ENCODE measurements at places on chromosomes 5 and 9.

- DNase-seq: no peak
Measured at GRCh38 chr9:22522206-22522740, 75.6 kb downstream of the DMRTA1 start.

- peak; percentile 36 for DNase-seq
Measured at GRCh38 chr9:95506428-95506677, 10.4 kb downstream of the PTCH1 start.

DNA sequence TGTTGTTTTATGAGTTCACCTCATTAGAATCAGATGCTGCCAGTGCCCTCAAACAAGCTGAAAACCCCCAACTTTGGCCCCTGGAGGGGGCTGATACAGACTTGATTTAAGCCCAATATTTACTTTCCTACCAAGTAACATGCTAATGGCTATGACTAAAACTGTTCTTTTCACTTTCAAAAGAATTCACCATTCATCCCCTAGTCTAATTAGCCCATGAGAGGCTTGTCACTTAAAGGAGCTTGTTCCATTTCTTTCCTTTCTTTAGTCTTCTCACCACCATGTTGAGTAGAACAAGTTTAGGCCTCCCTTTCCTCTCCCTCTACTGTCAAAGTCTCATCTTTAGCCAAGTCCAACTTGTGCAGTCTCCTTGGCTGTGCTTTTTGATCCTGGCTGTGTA is 50.4 kb downstream of the EPB41L4B start:
- DNase-seq: no peak

DNA sequence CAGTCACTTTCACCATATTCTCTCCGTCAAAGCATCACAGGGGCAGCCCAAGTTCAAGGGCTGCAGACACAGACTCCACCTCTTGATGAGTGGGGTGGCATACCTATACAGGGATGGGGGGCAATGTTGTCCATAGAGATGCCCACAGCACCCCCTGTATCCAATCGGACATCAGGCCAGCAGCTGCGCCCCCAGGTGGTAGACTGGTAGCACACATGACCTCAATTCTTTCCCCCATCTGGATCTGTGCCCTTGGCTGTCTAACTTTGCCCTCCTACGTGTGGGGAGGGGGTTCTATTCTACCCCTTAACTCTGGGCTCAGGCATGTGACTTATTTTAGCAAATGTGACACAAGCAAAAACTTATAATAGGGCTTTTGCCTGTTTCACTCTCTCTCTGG is 84.0 kb upstream of the SLC25A48 start:
- DNase-seq: no peak

GRCh38 chr9:107755246-107755645 is 265.7 kb upstream of the KLF4 start:
- DNase-seq: no peak

DNA sequence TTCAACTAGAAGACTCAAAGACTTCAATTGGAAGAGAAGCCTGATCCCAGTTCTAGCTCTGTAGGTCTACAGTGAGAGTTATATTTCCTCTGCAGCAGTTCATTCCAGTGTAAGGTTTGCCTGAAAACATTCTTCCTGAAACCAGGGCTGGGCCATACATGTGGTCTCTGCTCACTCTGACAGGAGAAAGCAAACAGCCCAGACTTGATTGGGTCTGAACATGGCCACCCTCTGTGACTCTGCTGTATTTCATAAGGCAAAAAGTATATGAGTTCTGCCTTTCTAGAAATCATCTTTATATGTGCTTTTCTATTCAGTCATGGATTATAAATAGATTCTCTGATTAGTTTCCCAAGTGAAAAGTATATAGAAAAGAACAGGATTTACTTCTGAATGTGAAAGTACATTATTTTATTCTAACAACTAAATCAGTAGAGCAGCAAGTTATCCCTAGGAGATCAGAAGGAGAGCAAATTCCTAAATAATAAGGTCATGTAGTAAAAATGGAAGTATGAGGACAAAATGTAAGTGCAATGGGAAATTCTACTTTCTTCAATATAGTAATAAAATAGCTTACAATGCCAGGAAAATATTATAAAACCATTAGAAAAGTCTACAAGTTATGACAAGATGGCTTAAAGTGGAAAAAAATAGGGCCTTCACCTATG is 144.3 kb downstream of the EFNA5 start:
- no peak for DNase-seq

GRCh38 chr9:114558027-114558675 is 29.4 kb upstream of the ATP6V1G1 start:
- no peak for DNase-seq

- DNase-seq: no peak
Measured at GRCh38 chr5:76455531-76456133, 52.5 kb downstream of the IQGAP2 start.

GRCh38 chr5:2532809-2533208 is 218.7 kb downstream of the IRX2 start:
- no peak for DNase-seq

- DNase-seq: peak; percentile 46
Measured at GRCh38 chr5:157571357-157571827, 4.2 kb downstream of the ADAM19 start.

GRCh38 chr9:130665431-130666392 is 1.3 kb downstream of the PRDM12 start:
- DNase-seq: peak; percentile 40

DNA sequence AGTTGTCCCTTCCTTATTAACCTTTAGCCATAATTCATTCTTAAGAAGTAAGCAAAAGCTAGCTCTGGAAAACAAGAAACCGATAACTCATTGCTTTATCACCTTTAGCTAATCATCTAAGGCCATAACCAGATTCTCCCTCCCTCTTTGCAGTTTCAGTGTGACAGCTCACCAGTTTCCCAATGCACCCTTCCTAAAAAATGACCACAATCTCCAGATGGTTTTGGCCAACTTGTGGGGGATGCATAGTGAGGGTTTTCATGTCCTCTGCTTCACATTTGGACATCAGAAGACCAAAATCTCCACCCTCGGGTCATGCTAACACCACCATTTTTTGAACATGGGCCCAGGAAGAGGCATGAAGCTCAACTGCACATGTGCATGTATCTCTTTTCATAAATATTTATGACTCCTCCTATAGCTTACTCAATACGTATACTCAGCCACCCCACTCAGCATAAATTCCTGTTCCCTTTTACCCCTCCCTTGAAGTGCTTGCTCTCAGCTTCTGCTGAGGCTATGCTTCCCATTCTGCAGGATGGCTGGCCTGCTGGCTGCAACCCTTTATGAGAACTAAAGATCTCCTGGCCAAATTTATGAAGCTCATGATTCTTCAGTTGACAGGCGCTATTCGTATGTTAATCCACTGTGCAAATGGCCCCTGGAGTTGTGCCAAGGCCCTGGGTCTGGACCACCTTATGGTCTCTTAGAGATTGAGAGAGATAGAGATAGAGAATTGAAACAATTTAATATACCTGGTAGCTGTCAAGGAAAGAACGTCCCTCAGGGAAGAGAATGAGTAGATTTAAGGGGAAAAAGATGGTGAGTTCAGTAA is 14.8 kb downstream of the PPP3R2 start:
- no peak for DNase-seq

DNA sequence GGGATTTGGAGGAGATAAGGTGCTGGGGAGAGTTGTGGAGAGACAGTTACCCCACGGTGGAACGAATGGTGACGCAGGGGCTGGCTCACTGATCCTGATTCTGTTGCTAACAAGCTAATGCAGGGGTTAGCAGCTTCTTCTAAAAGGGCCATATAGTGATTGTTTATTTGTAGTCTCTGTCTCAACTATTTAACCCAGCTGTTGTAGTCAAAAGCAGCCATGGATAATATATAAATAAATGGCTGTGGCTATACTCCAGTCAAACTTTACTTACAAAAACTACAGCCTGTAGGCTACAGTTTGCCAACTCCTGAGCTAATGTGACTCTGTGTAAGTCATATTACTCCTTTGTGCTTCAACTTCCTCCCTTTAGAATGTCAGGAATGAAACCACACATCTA is 21.8 kb downstream of the STOM start:
- DNase-seq: no peak

DNA sequence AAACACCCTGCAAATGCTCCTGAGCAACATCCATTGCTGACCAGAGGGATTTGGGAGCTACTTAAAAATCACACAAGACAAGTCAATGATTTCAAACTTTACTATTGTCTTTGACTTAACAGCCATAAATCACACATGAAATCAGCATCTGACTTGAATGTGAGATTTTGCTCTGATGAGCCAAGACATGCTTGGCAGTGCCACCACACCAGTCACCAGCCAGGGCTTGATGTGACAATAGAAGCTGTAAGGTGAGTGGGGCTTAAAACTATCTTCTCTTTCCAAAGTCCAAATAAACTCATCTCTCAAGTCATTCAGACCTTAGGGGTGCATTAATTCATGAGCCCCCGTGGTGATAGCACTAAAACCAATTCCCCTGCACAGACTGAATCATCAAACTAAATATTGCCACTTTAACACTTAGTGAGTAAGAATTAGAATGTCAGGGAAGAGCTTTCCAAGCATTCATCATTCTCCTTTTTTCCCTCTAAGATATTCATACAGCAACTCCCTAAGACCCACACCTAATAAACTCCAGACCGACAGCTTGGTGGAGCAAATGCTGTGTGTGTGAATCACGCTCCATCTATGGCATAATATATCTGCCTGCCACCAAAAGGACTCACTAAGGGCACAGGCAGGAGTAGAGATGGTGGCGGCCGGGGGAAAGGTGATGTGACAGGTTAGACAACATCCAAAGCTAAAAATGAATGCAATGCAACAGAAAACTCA is 119.4 kb downstream of the SPOCK1 start:
- DNase-seq: no peak

- DNase-seq: no peak
Measured at GRCh38 chr9:130866474-130866965, 30.1 kb downstream of the QRFP start.

GRCh38 chr5:170541146-170541769 is 37.4 kb downstream of the KCNIP1 start:
- DNase-seq: no peak

DNA sequence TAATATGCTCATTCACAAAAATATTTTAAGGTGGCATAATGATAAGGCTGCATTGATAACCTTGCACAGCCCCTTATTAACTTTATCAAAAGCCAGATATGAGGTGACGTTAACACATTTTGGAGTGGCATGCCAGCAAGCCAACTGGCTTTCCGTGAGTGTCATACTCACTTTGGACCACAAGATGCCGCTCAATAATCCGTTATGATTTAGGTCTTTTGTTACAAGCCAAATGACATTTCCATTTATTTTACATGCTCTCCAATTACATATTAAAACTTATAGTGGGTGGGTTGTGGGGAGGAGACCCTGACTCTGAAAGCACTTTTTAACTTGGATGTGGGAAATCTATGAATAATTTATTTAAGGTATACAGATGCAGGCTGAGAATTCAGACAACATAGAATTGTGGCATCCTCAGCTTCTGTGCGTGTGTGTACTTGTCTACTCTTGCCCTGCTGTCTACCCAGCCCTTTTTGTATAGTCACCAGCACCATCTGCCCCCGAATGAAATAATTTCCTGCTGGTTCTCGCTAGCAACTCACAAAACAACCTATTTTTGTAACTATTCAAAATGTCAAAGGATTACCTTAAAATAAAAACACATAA is 305.1 kb downstream of the PSAT1 start:
- DNase-seq: no peak

- DNase-seq: no peak
Measured at GRCh38 chr9:135815830-135816650, 91.3 kb downstream of the CAMSAP1 start.

DNA sequence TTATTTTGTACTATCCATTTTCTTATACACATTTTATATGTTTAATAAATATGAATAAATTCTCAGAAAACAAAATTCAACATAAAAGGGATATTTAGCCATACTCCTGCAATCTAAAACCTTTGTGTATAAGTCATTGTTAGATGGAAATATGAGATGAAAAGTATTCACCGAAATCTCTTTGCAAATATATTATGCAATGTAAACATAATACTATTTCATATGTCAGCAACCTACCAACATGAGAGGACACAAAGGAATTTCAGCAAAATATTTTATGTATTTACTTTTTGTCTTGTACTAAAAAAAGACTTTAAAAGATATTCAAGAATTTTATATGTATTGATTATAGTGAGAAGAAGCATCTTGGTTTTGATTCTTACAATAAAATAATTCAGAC is 1623.4 kb downstream of the EFNA5 start:
- DNase-seq: no peak

GRCh38 chr5:1520791-1521453 is 2.8 kb downstream of the LPCAT1 start:
- no peak for DNase-seq

DNA sequence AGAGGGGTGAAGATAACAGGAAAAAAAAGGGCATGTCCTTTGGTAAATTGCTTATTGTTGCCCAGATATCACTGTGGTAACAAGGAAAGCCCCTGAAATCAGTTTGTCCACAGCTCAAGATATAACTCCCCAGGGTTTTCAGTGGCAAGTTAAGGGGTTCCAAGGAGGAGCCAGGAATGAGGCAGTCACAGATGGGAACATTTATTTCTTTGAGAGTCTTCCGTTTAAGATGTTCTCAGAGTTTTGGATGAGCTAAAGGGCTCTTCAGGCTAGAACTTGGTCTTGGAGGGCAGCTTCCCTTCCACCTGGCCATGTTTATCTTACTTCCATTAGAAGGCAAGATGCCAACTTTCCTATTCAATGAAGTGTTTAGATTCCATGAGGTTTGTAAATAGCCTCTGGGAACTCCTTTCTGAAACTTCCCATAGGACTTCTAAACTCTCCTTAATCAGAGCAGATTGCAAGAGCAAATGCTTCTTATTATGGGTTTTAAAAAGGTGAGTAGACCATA is 277.6 kb upstream of the TNC start:
- no peak for DNase-seq

DNA sequence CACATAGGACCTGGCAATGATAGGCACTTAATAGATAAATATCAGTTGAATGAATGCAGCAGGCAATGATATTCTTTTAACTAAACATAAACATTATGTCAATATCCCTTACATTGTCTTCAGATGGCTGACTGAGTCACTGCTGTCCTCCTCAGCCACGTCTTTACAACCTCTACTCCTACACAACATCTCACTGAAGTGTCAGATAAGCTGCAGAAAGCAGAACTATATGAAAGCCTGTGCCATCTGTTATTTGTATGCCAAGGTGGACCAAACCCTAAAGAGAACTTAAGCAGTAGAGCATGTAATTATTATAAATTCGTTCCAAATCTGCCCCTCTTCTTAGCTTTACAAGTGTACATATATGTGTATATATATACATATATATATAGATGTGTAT is 271.2 kb downstream of the RASEF start:
- DNase-seq: no peak

DNA sequence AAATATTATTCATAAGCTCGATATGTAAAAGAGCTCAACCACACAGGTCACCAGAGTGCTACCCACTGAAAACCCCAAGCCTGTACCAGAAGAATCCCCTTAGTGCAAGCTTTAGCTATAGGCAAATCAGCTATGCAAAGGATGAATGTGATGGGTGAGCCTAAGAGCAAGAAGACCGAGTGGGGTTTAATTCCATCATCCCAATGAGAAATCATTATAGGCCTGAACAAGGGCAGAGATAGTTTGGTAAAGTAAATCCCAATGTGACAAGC is 21.8 kb downstream of the ELOVL7 start:
- no peak for DNase-seq

GRCh38 chr9:123761905-123762605 is 167.9 kb downstream of the DENND1A start:
- no peak for DNase-seq

Measured in GM12892 (cell line).